ENCODE measurements at places on chromosomes 2 and 18. TPM values are rescaled to one million over a fixed set of nuclear protein-coding genes. Genes with fewer than 3 reads are reported as not detected.
A peak's percentile ranks its signal among the peaks of the same experiment; 100 is the strongest.

Gene NAT8
- total RNA-seq = not detected

GRCh38 chr2:96931466-96931865 is 54.9 kb downstream of the FAM178B start:
- DNase-seq = no peak

GRCh38 chr2:60560734-60561644 is 7.5 kb upstream of the BCL11A start:
- no peak for DNase-seq

GRCh38 chr2:128282976-128283810 is 35.5 kb downstream of the HS6ST1 start:
- DNase-seq = no peak

Gene CRYBA2
- total RNA-seq = 6.9 TPM

Gene SUMO1
- 72.5 TPM for total RNA-seq

Gene OTOS
- not detected for total RNA-seq

- no peak for DNase-seq
Observed at GRCh38 chr2:21930226-21930625, 806.5 kb downstream of the TDRD15 start.

Gene RBBP8
- total RNA-seq = 22.7 TPM

Gene GKN1
- not detected for total RNA-seq

DNA sequence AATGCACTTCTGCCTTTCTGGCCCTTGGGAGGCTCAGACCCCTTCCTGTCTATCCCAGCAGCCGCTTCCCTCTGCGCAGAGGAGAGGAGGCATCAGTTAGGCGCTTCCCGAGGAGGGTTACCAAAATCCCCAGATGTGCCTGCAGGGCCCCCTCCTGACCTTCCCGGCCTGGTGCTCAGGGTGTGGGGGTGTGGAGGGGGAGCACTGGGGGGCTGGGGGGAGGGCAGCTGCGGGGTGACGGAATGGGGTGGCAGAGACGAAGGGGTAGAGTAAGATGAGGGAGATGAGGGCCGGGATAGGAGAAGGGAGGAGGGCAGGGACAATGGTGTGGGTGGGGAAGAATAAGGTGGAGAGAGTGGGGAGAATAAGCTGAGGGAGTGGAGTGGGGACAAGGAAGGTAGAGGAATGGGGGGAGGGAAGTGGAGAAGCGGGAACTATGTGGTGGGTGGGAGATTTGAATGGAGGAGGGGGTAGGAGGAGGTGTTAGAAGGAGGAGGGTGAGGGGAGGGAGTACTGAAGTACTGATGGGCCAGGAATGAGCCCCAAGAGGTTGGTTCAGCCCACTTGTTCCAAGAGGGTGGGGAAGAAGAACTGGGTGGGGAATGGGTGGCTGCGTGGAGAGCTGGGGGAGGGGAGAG is 6.5 kb upstream of the ZAP70 start:
- DNase-seq = no peak

DNA sequence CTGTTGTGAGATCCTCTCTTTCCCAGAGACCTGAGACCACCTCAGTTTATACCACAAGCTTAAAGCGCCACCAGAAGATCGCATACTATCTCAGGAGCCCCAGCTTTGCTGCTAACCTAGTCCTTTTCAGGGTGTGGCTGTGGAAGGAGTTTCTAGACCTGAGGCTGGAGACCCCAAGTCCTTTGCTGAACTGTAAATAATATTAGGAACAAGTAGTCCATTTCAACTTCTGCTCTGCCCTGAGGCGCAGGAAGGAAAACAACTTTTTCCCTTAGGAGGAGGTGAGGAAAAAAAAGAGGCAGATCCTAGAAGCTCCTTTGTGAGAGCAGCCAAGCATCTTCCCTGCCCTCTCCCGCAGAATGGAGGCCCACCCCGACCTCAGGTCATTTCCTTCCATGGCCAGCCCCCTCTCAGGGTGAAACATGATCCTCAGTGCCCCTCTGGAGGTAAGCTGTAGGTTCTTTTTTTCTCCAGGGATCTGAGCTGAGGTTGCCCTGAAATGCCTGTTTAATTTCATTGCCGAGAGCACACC is 122.8 kb upstream of the LGALSL start:
- no peak for DNase-seq

DNA sequence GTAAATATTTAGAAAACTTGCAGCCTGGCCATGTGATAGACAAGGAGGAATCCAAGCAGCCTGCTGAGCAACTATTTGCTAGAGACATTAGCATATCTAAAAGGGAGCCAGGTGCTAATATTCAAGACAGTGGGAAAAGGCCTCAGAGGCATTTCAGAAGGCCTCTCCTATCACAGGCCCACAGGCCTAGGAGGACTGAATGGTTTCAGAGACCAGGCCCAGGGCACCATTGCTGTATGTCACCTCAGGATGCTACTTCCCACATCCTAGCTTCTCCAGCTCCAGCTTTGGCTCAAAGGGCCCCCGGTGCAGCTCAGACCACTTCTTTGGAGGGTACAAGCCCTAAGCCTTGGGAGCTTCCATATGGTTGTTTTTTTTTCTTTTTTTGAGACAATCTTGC is 3.8 kb downstream of the NAT8 start:
- no peak for DNase-seq

DNA sequence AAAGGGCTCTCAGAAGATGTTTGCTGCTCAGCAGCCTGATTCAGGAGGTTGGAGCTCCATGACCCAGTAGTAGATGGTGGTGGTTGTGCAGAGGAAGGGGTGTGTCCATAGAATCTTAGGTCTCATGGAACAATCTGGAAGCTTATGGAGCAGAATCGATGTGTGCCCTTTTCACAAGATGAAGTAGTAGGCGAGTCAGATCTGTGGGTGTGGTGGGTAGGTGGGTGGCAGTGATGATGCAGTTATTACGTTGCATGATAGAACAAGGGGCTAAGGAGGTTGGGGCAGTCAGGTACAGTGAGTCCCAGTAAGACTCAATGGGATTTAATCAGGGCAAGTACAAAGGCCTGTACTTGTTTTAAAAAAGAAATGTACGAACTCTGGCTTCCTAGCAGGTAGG is 9.1 kb downstream of the TET3 start:
- DNase-seq = no peak

GRCh38 chr18:48922226-48922800 is 28.5 kb downstream of the SMAD7 start:
- DNase-seq = no peak

Gene SIX2
- total RNA-seq = not detected

Gene CNRIP1
- total RNA-seq = 3.1 TPM

- no peak for DNase-seq
Observed at GRCh38 chr2:216653931-216654365, 20.7 kb downstream of the IGFBP2 start.

Gene RTP5
- total RNA-seq = not detected

Gene MARS2
- total RNA-seq = 15.7 TPM

DNA sequence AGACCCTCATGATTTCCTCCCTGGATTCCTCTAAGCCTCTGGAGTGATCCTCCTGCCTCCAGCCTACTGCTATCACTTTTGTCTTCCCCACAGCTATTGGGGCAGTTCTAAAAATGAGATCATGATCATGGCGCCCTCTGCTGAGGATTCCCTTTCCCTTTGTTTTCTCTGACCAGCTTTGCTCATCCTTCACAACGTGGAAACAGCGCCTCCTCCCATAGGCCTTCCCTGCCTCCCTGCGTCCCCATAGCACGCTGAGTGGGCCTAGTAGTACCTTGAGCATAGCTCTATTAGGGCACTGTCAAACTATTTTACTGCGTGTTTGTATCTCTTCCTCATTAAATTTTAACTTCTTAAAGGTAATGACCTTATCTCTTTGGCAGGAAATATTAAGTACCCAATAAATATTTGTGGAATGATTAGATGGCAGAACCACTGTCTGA is 207.0 kb upstream of the FANCL start:
- peak; percentile 70 for DNase-seq

Data from left colon (tissue), 2 donors.